ENCODE measurements at places on chromosomes 5 and 9.

- peaks cover 4% of the 10 kb centered on the region for H3K27me3 ChIP-seq
- no peaks in the 10 kb centered on the region for H3K36me3 ChIP-seq
- DNase-seq: no peak
- H3K4me3 ChIP-seq: peak overlapping the region; percentile 0
Observed at GRCh38 chr5:93677359-93677891, 64.0 kb downstream of the POU5F2 start.

- peaks cover 2% of the 10 kb centered on the region for H3K36me3 ChIP-seq
- H3K4me1 ChIP-seq: peaks cover 19% of the 10 kb centered on the region
- H3K27me3 ChIP-seq: no peaks in the 10 kb centered on the region
Observed at GRCh38 chr5:102596951-102597350, 98.2 kb upstream of the SLCO6A1 start.

DNA sequence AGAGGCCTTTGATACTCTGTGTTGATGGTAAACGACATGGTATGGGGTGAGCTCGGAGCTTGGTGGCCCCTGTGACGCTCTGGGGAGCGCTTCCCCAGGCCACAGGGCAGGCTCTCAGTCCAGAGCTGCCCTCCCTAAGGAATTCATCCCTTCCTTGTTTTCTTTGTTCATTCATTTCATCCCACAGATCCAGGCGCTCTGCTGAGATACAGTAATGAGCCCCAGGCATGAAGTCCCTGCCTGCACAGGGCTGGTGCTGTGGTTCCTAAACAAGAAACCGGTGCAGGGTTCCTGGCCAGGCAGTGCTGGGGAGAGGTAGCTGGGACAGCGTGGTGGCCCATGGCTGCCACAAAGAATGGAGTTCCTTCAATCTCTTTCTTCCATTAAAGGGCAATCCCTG is 14.4 kb downstream of the NEK6 start:
- H3K36me3 ChIP-seq: peaks cover 6% of the 10 kb centered on the region
- no peak overlapping the region for H3K4me3 ChIP-seq
- no peak for DNase-seq
- peak overlapping the region; percentile 74 for H3K27ac ChIP-seq

- H3K27me3 ChIP-seq: no peaks in the 10 kb centered on the region
- no peak overlapping the region for H3K4me3 ChIP-seq
- no peak overlapping the region for H3K27ac ChIP-seq
- no peak for DNase-seq
- peaks cover 5% of the 10 kb centered on the region for H3K4me1 ChIP-seq
Observed at GRCh38 chr5:87827539-87827938, 414.8 kb upstream of the CCNH start.

DNA sequence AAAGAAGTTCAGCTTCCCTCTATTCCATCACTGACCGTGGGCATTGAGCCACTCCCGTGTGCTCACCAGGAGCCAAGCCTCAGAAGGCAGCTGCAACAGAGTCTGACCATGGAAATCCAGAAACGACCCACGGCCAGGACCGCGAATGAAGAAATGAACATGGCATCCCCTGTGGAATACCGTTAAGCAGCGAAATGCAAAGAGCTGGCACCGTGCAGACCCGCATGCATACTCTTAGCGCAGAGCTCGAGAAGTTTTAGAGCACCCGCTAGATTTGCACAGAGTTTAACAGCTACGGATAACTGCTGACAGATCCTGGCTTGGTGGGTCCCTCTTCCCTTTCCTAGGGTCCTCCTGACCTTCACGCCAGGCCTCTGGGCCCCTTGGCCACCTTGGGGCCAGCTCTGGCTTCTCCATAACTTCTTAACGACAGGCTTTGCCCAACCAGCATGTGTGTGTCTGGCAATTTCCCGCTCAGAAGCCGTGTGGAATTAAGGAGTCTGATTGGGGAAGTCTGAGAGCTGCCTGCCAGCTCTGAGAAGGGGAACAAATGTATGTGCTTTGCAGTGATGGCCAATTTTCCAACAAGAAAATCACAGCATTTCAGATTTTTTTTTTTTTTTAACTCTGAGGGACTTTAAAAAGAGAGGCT is 75.3 kb upstream of the COL5A1 start:
- no peak for DNase-seq
- H3K27ac ChIP-seq: no peak overlapping the region
- H3K4me1 ChIP-seq: peaks cover 41% of the 10 kb centered on the region
- H3K36me3 ChIP-seq: no peaks in the 10 kb centered on the region

Measured in chondrocyte (in vitro differentiated cells).